ENCODE measurements at places on chromosomes 12 and 14.

- DNase-seq = no peak
Measured at GRCh38 chr12:46073321-46073720, 82.9 kb upstream of the SCAF11 start.

DNA sequence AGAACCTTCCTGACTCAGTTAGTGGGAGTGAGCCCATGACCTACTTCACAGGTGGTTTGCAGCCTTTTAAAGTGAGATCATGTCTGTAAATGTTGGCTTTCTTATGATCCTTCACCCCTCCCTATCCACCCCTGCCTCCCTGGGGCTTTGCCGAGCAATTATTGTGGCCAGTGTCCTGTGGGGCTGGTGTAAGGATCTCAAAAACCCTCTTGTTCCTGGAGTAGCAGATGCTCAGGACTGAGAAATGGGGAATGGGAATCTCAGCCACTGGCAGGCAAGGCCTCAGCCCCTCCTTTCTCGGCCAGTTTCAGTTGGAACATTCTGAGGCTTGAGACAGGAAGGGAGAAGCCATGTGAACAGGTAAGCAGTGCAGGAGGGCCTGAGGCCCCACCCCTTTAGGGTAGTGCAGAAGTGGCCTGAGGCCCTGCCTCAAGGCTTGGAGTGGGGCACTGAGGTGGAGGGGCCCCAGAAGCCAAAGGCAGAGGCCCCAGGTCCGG, 53.8 kb downstream of the PLEKHG3 start:
- DNase-seq = no peak

- no peak for DNase-seq
Measured at GRCh38 chr12:5220835-5221234, 177.2 kb downstream of the KCNA5 start.

GRCh38 chr12:130557886-130558765, 158.0 kb downstream of the RIMBP2 start:
- no peak for DNase-seq

DNA sequence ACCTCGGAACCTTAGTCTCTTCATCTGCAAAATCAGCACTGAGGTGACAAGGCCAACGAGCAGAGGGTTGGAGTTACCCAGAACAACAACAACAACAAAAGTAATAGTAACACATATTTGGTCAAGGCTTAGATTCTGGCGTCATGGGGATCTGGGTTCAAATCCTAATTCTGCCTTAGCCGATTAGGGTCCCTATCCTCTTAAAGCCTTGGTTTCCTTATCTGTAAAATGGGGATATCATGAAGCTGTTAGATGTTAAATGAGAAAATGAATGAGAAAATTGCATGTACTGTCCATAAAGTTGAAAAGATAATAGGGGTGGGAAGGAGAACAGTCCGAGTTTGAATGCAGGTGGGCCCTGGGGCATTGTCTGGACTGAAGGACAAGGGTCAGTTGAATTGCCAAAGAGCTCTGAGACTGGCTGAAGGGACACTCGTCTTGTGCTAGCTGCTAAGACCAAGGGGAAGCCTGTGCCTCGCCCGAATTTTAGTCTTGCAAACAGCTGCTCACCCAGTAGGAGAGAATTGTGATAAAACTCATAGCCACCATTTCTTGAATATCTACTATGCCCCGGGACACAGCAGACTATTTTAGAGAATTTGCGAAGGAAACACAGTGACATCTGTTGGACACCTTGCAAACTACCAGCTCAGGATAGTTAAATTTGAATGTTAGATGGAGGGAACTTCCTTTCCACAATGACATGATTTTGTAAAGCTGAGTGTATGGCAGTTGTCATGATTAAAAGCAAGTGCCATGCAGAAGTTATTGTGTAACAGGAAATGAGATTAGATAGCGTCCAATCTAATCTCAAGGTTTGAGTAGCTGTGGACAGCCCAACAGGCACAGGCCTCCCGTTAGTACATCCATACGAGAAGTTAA, 6.8 kb upstream of the HNF1A start:
- peak; percentile 62 for DNase-seq

DNA sequence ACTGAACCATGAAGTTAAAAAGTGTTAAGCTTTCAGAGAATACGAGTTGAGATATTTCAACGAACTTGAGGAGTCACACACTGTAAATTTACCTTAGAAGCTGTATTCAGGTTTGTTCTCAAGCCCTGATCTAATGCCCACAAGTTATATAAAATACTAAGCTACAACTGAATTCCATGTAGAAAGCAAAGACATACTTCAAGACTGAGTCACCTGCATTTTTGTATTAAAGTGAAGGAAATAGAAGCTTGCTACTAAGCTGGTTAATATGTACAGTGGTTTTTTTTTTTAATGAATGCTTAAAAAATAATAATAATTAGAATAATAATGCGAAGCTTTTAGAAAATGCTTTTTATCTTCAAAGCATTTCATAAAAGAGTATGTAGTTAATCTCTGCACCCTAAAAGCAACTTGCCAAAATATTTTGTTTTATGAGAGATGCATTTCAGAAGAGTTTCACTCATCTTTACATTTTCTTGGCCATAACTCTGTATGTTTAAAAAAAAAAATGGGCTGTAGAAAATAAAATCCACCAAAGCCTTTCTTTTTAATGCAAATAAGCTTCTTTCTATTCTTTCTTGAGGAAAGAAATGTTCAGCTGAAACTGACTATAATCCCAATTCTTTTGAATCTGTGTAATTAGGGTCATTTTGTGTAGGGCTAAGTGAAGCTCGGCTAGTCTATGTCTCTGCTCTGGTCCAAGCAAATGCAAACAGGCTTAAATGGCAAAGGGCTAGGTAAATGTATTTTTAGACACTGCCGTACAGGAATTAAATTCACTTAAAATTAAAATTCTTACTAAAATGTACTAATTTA, 1047.5 kb upstream of the FLRT2 start:
- no peak for DNase-seq

DNA sequence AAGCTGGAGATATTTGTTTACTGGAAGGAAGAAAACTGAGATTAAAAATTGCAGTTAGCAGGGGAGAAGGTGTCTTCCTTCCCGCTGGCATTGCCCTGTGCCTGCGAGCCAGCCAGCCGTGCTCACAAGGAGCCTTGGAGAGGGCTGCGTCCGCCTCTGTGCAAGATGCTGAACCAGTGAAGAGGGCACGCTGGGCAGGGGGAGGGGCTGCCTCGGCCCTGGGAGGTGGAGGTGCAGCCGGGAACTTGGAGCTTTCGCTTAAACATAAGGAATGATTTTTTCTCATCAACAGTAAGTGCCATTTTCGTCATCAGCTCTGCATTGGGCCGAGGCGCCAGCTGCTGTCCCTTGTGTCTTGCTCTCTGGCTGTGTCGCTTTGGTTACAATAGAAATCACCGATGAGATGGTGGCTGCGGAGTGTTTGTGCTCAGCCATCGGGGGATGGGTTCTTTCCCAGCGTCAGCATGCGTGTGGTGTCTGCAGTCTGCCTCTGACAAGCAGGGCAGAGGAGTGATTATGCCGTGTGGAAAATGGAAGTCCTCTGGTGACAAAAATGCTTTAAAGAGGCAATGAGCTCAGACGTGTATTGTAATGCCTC, 97.3 kb downstream of the ESR2 start:
- no peak for DNase-seq

DNA sequence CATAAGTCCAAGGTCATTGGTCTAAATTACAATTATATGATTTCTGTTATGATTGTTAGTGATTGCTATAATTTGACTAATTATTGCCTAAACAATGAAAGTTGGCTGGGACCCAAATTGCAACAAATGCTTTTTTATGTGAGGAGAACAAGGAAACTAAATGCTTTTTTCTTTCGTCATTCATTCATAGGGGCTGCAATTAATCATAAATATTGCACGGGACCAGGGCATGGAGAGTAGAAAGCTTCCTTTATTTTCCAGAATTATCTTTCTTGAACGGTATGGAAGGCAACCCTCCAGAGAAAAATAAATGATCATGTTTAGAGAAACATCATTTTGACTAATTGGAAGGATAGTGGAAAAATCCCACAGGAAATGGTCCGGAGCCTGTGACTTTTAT, 32.6 kb upstream of the ARHGAP5 start:
- DNase-seq = no peak

- DNase-seq = no peak
Measured at GRCh38 chr12:27344760-27345159, 12.1 kb downstream of the BMAL2 start.

- DNase-seq = no peak
Measured at GRCh38 chr14:23356662-23357061, 4.0 kb upstream of the SLC22A17 start.

- DNase-seq = no peak
Measured at GRCh38 chr12:6916426-6917200, 2.2 kb downstream of the ENO2 start.

DNA sequence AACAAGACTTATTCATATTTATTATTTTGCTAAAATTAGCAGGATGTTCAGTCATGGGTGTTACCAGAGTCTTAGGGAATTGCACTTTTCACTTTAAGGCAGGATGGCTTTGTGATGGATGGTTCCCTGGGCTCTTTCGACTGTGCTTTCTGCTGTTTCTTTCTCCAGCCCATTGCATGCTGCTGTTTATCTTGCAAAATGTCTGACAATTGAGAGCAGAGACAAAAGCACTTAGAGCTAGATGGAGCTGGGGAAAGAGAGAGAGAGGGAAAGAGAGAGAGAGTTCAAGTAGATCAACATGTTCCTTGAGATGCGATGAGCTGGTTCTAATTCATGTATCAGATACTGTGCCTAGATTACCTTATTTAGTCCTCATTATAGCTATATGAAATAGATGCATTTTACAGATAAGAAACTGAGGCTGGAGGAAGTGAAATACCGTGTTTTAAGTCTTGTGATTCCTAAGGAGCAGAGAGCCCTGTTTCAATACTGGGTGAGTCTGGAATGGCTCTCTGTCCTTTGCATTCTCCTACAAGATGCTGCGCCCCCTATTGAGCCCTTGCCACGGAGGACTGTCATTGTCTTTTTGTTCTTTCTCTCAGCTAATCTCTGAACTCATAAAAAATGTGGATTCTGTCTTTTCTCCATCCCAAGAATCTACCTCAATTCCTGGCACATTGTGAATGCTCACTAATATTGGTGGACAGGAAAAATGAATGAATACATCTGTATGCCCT, 227.9 kb downstream of the ALG10B start:
- DNase-seq = no peak

GRCh38 chr12:119902084-119902509, 25.0 kb upstream of the CIT start:
- peak; percentile 65 for DNase-seq

- peak; percentile 41 for DNase-seq
Measured at GRCh38 chr12:108495054-108495453, 20.0 kb upstream of the FICD start.

- no peak for DNase-seq
Measured at GRCh38 chr12:25811656-25812126, 146.8 kb upstream of the RASSF8 start.

DNA sequence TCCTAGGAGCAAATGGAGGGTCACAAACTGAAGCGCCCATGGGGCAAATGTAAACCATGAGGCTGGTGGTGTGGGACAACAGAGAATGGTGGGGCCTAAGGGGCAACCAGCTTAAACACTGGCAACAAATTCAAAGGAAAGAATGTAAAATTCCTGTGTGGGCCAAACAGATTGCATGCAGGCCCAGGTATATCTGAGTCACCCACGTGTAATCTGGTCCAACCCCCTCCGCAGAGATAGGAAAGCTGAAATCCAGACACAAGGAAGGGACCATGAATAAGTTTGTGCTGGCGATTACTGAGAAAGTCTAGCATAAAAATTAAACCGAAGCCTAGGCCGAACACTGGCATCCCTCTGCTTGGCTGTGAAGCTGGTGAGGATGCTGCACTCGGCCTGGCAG, 71.6 kb downstream of the ITPK1 start:
- DNase-seq = no peak

DNA sequence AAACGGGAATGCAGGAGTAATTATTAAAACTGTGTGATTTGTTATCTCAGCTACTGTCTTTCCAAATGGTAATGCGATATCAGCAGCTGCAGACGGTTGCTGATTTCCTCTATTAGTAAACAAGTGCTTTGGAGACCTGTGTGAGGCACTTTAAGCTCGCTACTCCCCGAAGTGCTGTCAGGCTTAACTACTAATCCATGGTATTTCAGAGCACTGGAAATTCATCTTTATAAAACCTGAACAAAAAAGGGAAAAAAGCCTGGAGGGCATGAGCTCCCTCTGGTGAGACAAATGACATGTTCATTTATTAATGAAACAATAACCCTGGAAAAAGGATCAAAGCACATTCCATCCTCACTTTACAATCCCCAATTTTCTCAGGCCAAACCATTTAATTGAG, 143.6 kb upstream of the OTX2 start:
- DNase-seq = no peak

DNA sequence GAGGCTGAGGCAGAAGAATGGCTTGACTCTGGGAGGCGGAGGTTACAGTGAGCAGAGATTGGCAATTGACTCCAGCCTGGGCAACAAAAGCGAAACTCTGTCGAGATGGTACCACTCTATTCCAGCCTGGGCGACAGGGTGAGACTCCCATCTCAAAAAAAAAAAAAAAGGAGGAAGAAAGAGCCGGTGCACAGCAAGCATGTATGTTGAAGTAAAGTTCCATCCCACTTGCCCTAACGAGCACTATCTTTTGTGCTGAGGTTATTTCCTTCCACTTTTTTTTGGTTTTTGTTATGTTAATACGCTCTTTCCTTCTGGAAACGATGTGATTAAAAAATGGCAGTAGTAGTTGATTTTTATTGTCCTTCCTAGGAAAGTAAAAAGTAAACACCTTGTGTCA, 19.5 kb upstream of the GOLGA5 start:
- no peak for DNase-seq

- DNase-seq = no peak
Measured at GRCh38 chr12:131547555-131547954, 163.3 kb upstream of the SFSWAP start.

DNA sequence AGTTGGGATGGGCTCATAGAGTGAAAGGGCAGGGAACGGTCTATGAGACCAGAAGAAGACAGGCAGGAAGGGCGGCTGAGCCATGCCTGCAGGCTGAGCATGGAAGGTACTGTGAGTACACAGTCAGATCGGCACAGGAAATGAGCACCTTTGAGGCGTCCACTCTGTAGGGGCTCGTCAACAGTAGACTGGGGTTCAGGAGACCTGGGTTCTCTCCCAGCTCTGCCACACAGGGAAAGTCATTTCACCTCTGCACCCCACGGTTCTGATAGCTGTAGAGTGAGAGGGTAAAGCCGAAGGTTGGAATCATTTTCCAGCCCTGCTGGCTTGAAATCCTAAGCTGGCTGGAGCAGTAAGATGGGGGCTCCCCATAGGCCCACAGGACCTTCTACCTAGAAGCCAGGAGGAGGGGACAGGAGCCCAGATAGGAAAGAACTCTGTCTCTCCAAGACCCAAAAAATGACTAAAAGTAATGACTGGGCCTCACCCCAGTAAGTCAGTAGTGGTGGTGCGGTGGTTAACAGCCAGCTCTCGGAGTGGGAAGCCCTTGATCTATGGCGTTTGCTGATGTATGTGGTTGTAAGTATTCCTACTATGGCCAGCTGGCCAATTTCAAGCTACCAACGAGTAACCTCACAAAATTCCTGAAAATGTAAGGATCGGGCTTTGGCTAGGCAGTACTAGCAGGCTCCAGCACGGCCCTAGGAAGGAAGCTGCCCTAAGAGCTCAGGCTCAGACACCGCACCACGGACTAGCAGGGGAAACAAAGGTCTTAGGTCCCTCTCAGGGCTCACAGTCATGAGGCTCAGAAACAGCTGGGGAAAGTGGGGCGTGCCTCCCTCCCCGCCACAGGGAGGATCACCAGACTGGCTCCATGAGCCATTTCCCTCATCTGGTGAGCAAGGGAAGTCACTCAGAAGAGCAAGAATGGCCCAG, 10.3 kb upstream of the CD27 start:
- DNase-seq = no peak

GRCh38 chr12:100375038-100375735, 18.3 kb downstream of the SLC17A8 start:
- no peak for DNase-seq

Data from CD14-positive monocyte (primary cell).